ENCODE measurements at places on chromosomes 2 and 18.

DNA sequence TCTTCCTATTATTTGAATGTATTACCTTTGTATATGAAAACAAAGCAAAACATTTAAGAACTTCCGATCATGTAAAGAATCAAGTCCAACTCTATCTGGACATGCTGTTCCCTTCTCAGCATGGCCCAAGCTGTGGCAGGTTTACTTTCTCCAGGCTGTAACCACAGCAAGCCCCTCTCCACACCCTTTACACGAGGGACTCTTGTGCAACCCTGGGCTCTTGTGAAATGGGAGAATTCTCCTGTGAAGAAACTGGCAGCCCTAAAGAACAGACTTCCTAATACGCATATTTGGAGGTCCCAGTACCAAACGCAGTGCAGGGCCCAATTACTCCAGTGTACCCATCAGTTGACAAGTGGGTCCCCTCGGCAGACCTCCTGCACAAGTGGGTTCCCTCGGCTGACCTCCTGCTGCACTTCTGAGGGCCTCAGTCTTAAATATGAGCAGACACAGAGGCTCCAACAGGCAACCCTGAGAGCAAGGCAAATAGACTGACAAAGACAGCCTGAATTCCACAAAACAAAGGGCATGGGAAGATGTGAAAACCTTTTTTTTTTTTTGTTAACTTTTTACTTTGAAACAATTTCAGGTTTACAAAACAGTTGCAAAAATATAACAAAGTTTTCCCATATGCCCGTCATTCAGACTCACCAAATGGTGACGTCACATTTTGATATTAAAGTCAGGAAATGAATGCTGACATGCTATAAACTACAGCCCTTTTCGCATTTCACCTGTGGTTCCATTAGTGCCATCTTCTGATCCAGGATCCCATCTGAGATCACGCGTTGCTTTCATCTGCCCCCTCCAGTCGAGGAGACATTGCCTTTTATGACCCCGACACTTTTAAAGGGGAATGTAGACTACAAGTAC lies 78.2 kb downstream of the FBXO15 start:
- no peak for DNase-seq

DNA sequence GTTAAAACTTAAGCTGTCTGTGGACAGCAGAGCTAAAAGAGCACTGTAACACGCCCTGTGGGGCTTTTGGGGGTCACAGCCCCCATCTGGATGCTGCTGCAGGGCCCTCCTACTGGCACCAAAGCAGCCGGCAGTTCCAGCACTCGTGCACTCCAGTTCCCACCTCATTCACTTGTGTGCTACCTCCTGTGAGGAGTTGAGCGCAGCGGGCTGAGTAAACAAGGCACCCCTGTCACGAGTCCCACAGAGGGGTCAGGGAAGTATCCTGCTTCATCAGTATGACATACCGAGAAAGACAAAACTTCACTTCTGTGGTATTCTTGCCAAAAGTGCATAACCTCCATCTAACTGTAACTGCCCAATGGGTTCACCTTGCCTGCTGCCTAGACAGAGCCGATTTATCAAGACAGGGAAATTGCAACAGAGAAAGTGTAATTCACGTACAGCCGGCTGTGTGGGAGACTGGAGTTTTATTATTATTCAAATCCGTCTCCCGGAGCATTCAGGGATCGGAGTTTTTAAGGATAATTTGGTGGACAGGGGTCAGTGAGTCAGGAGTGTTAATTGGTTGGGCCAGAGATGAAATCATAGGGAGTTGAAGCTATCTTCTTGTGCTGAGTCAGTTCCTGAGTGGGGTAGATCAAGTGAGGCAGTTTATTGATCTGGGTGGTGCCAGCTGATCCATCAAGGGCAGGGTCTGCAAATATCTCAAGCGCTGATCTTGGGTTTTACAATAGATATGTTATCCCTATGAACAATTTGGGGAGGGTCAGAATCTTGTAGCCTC lies 41.6 kb downstream of the TMEM17 start:
- no peak for DNase-seq

GRCh38 chr2:75256485-75256884 lies 57.2 kb upstream of the TACR1 start:
- no peak for DNase-seq

GRCh38 chr2:40244251-40244650 lies 207.6 kb downstream of the SLC8A1 start:
- DNase-seq: no peak

- DNase-seq: no peak
These were observed 42.1 kb downstream of the NIFK start for GRCh38 chr2:121694398-121695170.

- DNase-seq: no peak
These were observed 21.7 kb downstream of the TFPI start for GRCh38 chr2:187532333-187533120.

GRCh38 chr2:223222397-223222796 lies 170.4 kb downstream of the KCNE4 start:
- DNase-seq: no peak

GRCh38 chr2:24276349-24276899 lies 83.9 kb downstream of the ITSN2 start:
- DNase-seq: no peak

DNA sequence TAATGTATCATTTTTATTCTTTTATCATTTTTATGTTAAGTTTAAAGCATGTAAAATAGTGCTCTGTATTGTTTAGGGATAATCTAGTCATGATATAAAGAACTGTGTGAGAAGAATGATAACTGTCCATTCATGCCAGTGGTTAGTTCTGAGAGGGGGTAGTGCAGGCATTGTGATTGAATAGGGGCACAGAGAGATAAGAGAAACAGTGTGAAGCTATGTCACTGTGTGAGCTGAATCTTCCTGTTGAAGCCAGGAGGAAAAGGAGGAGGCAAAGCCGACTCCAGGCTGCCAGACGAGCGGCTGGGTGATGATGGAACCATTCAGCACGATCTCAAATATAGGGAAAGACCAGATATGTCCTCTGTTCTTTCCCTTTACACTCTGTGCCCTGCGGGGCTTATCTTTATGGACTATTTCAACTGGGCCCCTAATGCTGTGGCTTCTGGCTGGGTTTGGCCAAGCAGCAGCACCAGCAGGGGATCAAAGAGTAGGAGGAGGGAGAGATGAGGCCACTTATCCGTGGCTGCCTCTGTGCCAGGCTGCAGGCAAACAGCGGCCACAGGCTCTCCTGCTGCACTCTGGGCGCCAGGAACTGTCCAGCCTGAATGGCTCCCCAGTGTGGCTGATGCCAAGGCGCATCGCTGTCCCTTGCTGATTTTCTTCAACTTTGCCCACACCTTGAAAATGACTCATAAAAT lies 128.0 kb downstream of the SPP2 start:
- no peak for DNase-seq

DNA sequence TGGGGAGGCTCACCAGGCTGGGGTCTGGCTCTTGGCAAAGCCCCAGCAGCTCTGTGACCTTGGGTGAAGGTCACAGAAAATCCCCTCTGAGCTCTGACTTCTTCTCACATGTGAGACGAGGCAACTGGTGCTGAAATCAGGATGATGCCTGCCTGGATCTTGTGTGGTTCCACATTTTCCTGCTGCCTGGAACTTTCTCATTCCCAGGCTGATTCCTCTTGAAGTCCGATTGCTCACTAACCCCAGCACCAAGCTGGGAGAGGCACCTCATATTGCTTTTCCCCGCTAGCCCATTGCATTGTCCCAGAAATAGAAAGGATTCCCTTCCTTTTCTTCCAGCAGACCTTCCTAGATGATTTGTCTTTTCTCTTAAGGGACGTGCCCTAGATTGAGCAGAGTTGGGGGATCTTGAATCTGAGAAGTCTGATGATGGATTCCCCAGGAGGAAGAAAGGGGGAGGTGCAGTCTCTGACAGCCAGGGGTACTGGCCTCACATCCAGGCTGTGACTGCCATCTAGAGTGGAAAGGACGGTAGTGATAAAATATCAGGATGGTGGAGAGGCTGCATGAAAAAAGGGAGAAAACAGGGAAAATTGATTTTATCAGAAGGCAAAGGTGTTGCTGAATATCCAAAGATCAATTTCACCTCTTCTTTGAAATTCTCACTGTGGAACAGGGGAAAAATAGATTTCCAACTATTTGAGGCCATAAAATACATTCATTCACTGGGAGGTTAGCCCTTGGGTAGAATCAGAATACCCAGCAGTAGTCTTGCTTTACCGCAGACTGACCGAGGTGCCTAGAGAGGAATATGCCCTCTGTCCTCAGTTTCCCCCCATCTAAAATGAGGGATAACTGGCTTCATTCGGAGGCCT lies 96.3 kb downstream of the FAM210A start:
- peak; percentile 50 for DNase-seq

GRCh38 chr18:24462838-24463775 lies 2.7 kb downstream of the HRH4 start:
- no peak for DNase-seq

DNA sequence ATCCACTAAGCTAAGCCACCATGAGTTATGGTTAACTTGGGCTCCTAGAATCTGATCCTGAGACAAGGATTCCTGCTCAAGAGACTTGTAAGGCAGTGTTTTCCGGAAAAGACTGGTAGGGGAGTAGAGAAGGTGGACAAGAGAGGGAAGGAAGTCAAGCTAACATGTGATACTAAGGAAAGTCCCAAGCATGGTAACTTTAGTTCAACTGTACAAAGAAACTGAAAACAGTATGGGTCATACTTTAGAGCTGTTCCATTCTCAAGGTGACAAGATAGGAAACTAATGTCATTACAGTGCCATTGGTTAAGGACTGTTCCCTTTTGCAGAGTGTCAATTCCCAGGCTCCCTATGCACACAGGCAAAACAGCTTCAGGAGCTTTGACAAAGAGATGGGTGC lies 5.8 kb downstream of the MYO5B start:
- no peak for DNase-seq

- DNase-seq: no peak
These were observed 68.6 kb downstream of the FHOD3 start for GRCh38 chr18:36365836-36366775.

GRCh38 chr2:98180456-98180855 lies 93.5 kb downstream of the VWA3B start:
- no peak for DNase-seq

GRCh38 chr18:41499345-41499744 lies 455.7 kb upstream of the PIK3C3 start:
- DNase-seq: no peak

All from activated T-cell treated with anti-CD3 and anti-CD28 coated beads, Interleukin-2, amount 50 U/mL, for 24 hours (primary cell).